ENCODE measurements at places on chromosomes 12 and 14. TPM values are rescaled to one million over a fixed set of nuclear protein-coding genes. Genes with fewer than 3 reads are reported as not detected.

GRCh38 chr12:10098791-10099190 lies at the start of gene CLEC1A:
Gene CLEC1A (minus strand): TSS chr12:10098985. CDS start chr12:10098922, 63 bp downstream.
- no peak for DNase-seq

- no peak for DNase-seq
Observed at GRCh38 chr12:27561535-27562350, 37.7 kb downstream of the PPFIBP1 start.

- DNase-seq = no peak
Observed at GRCh38 chr12:19369691-19370148, 69.6 kb upstream of the AEBP2 start.

DNA sequence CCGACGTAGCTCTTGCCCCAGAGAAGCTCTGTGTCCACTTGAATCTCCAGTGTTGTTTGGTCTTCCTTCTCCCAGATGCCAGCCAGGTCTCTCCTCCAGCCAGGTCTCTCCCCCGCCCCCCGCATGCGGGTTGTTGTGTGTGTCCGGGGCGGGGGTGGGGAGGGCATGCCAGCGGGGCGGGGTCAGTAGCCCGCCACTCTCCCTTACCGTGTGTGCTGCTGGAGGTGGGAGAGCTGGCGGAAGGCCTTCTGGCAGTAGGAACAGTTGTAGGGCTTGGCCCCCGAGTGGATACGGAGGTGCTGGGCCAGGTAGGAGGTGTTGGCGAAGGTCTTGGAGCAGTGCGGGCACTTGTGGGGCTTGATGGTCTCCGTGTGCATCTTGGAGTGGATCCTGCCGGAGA lies 9.2 kb upstream of the ING4 start:
- DNase-seq = no peak

- no peak for DNase-seq
Observed at GRCh38 chr12:78457938-78458337, 406.6 kb upstream of the SYT1 start.

DNA sequence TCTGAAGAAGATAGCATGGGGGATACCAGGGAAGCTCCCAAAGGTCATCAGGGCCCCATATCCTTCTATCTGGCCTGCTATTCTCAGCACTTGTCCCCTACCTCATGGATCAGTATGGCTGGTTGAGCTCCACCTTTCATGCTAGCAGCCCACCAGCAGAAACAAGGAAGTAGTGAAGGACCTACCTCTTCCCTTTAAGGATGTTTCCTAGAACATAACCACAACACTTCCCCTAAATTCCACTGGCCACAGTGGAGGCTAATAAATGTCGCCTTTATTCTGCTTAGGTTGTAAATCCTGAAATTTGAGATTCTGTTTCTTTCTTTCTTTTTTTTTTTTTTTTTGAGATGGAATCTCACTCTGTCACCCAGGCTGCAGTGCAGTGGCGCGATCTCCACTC lies 128.6 kb upstream of the PARP11 start:
- no peak for DNase-seq

GRCh38 chr12:70354787-70355186 lies 11.3 kb upstream of the KCNMB4 start:
- DNase-seq = no peak

DNA sequence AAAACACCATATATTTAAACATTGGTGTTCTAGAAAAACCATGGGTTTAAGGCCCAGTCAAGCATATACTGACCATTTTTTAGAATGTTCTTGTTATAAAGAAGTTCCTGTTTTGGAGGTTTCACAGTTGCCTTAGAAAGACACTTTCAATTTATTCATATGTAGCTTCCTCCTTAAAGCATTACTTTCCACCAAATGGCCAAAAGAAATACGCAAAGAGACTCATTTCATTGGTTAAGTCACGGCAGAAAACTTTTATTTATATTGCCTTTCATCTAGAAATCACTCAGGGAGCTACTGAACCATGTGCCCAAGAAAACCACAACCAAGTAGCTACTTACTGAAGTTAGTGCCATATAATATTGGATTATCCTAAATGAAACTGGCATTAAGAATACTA lies 40.0 kb downstream of the MYBPC1 start:
- DNase-seq = peak; percentile 0

- no peak for DNase-seq
Observed at GRCh38 chr12:15272376-15272775, 49.9 kb upstream of the PTPRO start.

PROX2 gene
- not detected for total RNA-seq

DNA sequence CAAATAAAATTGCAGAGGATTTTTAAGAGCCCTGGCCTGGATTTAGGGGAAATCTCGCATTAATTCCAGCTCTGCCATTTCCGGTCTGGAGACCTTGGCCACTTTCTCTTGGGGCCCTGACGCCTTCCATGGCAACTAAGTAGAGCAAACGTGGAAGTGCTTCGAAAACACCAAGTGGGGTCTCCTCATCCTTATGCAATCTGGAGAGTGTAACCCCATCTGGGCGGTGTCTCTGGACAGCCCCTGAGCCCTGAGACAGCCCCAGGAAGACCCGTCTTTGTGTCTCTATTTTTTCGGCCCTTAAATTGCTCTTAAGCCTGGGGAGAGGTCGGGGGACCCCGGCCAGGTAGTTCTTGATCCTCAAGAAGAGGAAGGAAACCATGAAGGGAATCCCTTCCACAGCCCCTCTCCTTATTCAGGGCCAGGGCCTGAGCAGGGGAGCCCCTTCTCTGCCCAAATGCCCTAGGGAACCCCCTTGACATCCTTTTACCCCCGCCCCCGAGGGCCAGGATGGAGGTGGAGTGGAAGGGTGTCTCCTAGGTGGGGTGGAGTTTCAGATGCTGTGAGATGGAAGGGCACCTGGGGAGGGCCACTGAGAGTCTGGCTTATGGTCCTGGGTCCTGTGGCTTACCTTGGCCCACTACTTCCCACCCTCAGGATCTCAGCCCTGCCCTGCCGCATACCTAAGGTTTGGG lies 17.6 kb upstream of the NR4A1 start:
- DNase-seq = no peak

DNA sequence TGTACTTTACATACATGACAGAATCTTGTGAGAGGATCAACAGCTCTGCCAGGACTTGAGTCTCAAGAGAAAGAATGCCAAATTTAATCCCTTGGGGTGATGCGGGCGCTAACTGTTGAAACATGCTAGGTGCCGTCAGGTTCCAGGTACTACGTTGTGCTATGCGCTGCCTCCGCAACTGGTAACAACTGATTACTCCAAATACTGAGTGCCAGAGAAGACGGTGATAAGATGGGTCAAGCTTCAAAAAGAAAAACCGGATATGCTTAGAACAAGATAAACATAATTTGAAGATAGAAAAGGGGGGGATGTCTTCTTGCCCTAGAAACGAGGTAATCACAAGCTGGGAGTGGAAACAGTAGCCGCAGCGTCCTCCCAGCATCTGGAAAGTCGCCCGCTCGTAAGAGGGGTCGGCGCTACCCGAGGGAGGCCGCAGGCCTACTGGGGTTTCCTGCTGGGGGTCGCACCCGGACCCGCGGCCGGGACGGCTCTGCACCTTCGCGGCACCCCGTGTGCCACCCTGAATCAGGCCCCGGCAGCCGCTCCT lies 678 bp downstream of the ZBTB25 start:
- DNase-seq = no peak

DNA sequence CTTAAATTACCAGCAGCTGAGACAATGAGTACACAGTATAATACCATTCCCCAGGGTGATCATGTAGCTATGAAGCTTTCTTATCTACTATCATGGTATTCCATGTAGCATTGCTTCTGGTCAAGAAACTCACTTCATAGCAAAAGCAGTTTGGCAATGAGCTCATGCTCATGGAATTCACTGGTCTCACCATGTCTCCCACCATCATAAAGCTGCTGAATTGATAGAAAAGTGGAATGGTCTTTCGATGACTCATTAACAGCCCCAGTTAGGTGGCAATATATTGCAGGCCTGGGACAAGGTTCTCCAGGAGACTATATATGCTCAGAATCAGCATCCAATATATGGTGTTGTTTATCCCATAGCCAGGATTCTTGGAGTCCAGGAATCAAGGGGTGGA lies 553.7 kb downstream of the FOXG1 start:
- DNase-seq = no peak

E2F7 gene
- 4.7 TPM for total RNA-seq

GRCh38 chr12:53677800-53678148 lies 1.9 kb upstream of the ATP5MC2 start:
- DNase-seq = no peak

DNA sequence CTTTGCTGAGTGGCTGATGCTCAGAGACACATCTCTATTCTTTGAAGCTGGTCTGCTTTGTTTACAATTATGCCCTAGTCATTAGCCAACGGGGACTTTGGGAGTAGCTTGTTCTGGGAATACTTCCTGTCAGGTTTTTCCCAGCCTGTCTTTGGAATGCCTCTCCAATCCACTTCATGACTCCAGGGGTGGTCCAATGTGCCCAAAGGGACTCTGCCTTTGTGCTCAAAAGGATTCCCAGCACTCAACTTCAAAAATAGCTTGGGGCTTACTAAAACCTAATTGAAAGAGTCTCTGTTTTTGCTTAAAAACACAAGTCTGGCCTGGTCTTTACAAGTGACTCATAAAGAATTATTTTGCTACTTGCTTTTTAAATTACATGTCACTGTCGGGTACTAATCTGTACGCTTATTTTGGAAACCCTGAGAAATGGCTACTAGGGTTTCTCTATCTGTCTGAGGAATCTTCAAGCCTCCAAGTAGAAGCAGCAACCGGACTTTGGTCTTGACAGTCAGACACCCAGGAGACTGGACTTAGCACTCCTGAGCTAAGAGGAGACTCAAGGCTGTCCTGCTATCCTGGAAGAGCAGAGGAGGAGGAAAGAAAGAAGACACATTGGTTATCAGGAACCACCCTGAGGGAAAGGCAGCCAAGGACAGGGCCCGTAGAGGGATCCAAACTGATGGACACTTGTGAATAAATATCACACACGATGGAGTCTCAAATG lies 20.7 kb downstream of the PHLDA1 start:
- DNase-seq = no peak

DNA sequence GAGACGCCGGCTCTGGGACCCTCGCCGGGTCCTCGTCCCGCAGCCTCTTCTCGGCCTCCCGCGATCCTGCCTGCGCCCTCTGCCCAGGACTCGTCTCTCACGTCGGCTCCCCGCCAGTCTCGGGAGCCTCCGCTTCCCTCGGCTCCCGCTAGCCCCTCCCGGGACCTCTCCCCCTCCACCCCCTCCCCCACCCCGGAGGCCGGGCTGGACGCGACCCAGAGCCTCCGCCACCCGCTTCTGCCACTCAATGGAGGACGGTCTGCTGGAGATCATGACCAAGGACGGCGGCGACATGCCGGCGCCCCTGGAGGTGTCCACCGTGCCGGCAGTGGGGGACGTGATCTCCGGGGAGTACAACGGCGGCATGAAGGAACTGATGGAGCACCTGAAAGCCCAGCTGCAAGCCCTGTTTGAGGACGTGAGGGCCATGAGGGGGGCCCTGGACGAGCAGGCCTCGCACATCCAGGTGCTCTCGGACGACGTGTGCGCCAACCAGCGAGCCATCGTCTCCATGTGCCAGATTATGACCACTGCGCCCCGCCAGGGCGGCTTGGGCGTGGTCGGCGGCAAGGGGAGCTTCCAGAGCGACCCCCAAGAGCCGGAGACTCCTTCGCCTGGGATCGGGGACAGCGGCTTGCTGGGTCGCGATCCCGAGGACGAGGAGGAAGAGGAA lies 568 bp downstream of the CCDC184 start:
- DNase-seq = no peak

DNA sequence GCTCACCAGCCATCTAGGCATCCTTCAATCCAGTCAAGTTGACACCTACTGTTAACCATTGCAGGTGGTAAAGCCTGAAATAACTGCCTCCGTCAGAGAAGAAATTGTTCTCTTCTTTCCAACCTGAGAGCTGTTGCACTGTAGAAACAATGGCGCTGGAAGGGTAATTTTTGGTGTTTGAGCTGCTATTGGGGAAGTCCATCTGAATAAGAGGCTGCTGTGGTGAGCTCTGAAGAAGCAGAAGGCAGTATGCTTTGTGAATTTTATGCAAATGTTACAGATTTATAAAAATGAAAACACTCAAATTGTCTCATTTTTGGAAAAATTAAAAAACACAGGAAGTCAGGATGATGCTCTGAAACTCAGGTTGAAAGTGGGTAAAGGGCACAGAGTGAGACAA lies 60.2 kb downstream of the SNAPC1 start:
- DNase-seq = no peak

- no peak for DNase-seq
Observed at GRCh38 chr12:46744283-46744682, 81.5 kb downstream of the SLC38A4 start.

- DNase-seq = no peak
Observed at GRCh38 chr12:111343181-111343580, 25.7 kb downstream of the PHETA1 start.

P3H3 gene
- 93.3 TPM for total RNA-seq

PLA2G1B gene
- not detected for total RNA-seq

DNA sequence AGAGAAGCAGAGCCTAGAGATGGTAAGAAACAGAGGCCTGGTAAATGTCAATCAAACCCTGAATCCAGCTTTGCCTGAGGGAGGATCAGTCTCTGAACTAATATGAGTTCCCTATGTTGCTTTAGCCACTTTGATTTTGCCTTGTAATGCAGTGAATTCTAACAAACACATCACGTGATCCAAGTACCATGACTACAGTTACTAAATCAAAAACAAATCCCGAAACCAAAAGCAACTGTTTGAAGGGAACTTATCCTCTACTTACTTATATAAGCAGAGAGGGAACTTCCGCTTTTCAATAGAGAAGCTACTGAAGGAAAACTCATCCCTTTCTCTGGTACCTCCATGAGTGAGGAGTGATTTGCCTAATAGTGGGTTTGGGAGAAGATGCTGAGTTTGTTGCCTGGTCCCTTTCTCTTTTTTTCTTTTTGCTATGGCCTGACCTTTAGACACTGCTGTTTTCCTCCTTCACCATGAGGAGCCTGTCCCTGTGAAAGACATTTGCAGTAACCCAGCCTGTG lies 7.7 kb upstream of the PPTC7 start:
- peak; percentile 30 for DNase-seq

GRCh38 chr12:9661720-9662119 lies 7.8 kb upstream of the CLEC2D start:
- DNase-seq = no peak

- DNase-seq = peak; percentile 40
Observed at GRCh38 chr14:101235335-101236103, 325.8 kb upstream of the DIO3 start.

- DNase-seq = no peak
Observed at GRCh38 chr14:58918066-58918738, 270.3 kb upstream of the DAAM1 start.

DNA sequence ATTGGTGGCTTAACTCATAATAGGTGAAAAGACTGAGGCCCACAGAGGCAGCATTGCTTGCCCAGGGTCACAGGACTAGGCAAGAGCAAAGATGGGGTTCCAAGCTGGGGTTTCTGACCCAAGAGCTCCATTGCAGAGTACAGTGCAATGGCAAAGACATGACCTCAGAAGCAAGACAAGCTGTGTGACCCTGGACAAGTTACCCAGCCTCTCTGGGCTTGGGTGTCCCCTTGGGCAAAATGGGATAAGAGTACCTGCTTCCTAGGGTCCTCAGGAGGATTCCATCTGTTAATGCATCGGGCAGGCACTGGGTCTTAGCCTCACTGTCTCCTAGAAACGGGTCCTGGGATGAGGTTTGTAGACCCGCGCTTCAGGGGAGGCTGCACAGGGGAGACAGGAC lies 111.6 kb upstream of the NCOR2 start:
- no peak for DNase-seq
